ENCODE measurements at places on chromosomes 4 and X.

DNA sequence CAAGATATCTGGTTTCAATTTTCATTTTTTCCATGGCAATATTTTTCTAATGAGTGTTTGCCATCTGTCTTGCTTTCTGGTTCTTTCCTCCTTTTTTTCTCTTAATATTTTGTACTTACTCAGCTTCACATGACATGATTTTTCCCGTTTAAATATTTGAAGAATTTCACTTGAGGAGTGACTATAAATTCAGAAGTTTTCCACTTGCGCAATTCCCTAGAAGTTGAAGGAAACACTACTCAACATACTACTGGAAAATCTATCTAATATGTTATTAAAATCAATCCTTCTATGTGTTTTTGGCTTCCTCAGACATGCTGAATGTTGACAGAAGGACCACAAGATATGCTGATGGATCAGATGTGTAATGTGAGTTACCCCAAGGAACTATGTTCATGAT lies 36.8 kb upstream of the BANK1 start:
- no peak for DNase-seq

- no peak for DNase-seq
These were observed 7.2 kb downstream of the CTSO start for GRCh38 chr4:155946486-155946885.

- DNase-seq: no peak
These were observed 70.1 kb downstream of the PCYT1B start for GRCh38 chrX:24577091-24577490.

DNA sequence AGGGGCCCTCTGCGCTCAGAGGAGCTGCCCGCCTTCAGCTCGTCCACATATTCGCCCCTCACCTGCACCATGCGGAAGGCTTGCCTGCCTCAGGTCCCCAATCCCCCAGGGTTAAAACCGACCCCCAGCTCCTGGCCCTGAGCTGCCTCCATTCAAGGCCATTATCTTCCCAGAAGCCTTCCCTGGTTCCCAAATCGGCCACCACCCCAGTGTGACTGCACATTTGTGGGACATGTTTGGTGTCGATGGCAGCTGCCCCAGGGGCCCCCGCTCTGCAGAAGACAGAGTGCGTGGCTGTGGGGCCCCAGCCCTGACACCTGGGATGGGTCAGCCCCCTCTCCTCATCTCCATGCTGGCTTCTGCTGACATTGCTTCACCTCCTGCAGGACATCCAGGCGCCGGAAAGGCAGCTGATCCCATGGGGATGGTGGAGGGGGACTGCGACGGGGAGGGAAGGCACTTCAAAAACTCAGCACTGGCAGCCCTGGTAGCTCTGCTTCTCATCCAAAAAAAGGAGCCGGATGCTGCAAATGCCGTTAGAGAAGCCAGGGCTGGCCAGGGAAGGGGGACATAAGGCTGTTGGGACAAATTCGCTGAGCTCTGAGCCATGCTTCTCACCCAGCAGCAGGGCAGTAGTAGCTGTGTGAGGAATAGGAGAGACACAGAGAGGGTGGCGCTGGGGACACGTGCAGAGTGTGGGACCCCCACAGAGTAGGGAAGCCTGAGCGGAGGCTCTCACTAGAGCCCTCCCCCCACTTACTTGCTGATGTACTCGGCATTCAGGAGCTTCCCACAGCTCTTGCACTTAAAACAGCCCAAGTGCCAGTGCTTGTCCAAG lies 78.5 kb downstream of the ABLIM2 start:
- no peak for DNase-seq

GRCh38 chrX:131746491-131746968 lies 202.7 kb downstream of the OR13H1 start:
- no peak for DNase-seq

DNA sequence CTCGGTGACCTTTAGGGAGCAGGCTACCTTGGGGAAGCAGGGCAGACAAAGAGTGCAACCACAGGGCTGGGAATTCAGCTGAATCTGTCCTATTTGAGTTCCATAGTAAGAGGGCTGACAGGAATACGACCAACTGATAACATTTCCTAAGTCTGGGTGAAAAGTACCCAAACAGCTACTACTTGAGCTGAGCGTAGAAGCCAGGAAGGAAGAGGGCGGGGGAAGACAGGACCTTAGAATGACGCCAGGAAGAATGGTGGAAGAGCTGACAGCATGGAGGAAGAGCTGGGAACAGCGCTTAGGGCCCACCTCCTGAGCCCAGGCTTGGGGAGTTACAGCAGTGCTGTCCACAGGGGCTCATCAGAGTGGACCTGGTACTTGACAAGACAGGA lies 14.4 kb downstream of the MECP2 start:
- DNase-seq: no peak

- no peak for DNase-seq
These were observed 156.6 kb downstream of the CAMK2D start for GRCh38 chr4:113604955-113605354.

DNA sequence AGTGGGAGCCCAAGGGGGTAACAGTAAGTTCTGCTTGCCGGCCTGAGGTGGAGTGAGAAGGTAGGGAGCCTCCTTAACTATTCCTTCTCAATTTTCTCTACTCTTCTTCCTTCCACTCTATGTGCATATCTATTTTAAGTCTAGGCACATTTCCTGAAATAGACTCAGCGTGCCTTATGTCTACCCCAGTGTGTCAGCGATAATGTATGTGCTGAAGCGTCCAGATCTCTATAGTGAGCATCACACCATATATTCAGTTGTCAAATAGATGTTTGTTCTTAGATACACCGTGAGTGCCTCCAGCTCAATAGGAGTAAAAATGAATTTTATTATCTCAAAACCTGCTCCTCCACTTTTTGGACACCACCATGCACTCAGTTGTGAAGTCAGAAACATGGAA lies 51.5 kb upstream of the RAB33B start:
- DNase-seq: no peak

- DNase-seq: no peak
These were observed 15.2 kb downstream of the PDLIM5 start for GRCh38 chr4:94466923-94467322.

- no peak for DNase-seq
These were observed 66.5 kb upstream of the TMEM184C start for GRCh38 chr4:147550626-147551246.

- no peak for DNase-seq
These were observed 114.9 kb downstream of the PPARGC1A start for GRCh38 chr4:23774909-23775308.

- DNase-seq: no peak
These were observed 771.3 kb downstream of the RAB28 start for GRCh38 chr4:12712648-12713339.

- no peak for DNase-seq
These were observed 1000.7 kb downstream of the STIM2 start for GRCh38 chr4:27861381-27861787.

- no peak for DNase-seq
These were observed 56.8 kb downstream of the PRRG1 start for GRCh38 chrX:37405956-37406355.

DNA sequence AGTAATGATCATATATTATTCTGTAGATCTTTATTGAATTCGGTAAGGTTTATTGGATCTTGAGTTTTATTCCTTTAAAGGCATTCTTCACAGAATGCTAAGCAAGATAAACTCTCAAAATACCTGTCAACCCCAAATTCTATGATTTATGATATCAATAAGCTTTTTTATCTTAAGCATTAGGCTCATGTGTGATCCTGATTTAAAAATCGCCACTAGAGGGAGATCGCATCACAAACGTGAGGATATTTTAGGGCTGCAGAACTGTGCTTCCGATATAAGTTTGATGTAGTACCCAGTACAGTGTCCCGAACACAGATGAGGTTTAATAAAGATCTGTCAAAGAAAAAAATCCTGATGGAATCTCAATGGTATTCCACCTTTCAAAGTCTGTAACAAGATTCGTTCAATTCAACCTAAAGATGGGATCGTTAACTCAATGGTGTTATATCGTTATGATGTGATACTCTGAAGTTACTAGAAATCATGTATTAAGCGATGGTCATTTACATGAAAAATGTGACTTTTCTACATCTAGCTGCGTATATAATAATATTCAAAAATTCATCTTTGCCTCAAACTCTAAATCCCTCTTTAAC lies 169.0 kb downstream of the CORIN start:
- DNase-seq: no peak

- DNase-seq: no peak
These were observed 62.7 kb downstream of the SHROOM2 start for GRCh38 chrX:9848718-9849479.

Measured in stimulated activated CD8-positive, alpha-beta memory T cell treated with anti-CD3 and anti-CD28 coated beads, Interleukin-7, amount 100 ng/mL, for 1 hour (primary cell).